ENCODE measurements at places on chromosomes 16 and 17.

GRCh38 chr17:38703742-38704605, 1.1 kb upstream of the MLLT6 start:
- peak; percentile 50 for DNase-seq

DNA sequence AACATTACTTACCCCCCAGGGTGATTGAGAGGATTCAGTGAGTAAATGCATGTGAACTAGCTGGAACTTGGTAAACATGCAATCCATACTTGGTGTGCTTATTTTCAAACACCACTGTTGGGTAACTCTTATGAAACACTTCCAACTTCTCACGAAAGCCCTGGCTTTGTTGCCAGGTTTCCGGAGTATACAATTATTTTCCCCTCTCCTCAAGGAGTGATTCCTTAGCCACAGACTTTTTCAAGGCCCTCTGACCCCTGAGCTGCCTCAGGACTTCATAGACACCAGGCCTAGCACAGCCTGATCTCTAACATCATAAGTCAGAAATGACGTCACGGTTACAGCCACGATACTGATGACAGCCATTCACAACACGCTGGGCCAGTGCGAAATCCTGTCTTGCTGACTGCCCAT, 27.6 kb downstream of the HSD17B2 start:
- DNase-seq: no peak

GRCh38 chr17:72538901-72539352, 418.1 kb downstream of the SOX9 start:
- DNase-seq: no peak

GRCh38 chr17:17388657-17389496, 85.7 kb downstream of the NT5M start:
- no peak for DNase-seq

DNA sequence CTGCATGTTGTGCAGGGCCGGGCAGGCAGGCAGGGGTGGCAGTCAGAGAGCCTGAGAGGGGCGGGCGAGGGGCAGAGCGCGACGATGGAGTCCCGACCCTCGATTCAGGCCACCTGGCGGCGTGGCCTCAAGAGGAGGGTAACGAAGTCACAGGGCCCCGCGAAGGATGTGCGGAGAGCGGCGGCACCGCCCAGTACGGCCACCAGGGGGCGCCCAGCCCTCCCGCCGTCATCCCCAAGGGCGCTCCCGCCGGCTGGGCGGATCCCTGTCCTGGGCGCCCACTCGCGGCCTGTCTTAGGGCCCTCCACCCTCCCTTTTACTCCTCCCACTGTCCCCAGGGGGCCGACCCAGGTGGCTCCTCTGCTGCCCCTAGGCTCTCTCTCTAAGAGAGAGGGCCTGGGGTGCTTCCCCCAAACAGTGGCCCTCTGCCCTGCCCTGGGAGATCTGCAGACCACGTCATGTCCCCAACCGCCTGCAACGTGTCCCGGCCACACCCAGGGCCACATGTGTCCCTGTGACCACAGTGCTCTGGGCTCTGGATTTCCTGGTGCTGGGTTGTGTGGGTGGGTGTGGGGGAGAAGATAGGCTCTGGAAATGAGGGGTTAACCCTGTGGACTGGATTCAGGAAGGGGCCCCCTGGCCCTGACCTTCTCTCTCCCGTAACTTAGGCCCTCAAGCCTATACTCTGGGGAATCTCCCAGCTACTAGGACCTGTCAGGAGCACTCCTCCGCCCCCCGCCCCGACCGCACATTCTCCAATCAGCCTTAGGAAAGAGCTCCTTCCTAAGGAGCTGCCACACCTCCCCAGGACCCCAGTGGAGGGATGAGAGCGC, 5.9 kb downstream of the DPEP2 start:
- peak; percentile 9 for DNase-seq

DNA sequence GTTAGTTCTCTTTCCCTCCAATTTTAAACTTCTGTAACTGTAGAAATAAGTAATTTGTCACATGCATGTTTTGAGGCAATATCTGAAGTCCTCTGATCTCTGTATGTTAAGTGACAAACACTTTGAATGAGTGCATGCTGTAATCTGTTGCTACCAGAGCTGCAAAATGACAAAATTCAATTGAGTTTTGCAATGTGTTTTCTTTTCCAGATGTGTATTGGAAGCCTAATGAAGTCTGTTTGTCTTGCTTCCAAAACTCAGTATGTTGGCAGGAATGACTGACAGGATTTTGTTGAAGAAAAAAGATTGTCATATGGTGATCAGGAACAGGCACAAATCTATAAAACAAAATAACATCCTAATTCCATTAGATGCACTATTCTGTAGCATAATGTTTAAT, 561.6 kb upstream of the CDH8 start:
- no peak for DNase-seq

DNA sequence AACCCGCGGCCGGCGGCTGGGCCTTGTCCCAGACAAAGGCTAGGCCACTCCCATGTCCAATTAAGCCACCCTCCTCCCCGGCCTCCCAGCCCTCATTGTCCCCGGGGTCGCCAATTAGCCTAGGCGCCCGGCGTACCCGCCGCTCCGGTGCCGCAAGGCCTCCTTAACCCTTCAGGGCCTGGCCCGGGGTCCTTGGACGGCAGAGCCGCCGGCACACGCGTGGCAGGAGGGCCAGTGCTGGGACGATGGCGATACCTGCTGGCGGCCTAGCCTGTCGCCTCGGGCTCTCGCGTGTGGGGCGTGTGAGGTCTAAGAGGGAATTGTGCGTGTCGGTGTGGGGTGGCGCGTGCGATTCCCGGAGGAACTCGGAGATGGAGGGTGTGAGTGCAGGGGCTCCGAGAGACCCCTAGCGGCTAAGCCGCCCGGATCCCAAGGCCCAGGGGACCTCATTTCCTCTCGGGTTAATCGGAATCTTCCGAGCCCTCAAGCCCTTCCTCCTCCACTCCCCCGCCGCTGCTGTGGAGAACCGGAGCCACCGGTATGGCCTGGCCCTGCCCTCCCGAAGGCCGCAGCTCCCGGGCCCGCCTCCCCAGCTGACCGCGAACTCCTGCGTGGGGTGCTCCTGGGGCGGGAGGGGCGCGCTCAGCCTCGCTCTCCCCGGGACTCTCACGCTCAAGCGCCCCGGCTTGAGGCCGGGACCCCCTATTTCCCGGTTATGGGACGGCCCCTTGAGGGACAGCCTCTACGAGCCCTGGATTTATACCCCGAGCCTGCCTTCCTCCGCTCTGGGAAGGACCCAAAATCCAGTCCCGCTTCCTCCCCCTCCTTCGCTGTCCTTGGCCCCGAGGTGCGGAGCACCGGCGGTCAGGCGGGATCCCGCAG, 11.9 kb downstream of the TBX2 start:
- no peak for DNase-seq

GRCh38 chr16:12721841-12722421, 81.8 kb downstream of the CPPED1 start:
- DNase-seq: no peak

DNA sequence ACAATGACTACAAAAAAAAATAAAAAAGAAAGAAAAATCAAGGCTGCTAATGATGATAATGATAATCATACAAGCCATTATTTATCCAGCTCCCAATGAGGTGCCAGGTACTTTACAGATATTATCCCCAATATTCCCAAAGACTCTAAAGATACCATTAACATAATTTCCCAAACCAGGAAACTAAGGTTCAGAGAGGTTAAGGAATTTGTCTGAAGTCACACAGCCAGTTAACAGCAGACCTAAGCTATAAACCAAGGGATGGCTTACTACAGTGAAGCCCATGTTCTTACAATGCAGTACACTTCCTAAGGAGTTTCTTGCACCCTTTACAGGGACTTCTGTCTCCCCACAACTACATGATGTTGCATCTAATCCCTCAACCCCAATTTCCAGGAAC, 45.7 kb upstream of the CDH5 start:
- no peak for DNase-seq

GRCh38 chr17:40338058-40338457, 26.5 kb downstream of the GJD3 start:
- no peak for DNase-seq

GRCh38 chr16:67481561-67482232, 740 bp upstream of the ATP6V0D1 start:
- DNase-seq: no peak

DNA sequence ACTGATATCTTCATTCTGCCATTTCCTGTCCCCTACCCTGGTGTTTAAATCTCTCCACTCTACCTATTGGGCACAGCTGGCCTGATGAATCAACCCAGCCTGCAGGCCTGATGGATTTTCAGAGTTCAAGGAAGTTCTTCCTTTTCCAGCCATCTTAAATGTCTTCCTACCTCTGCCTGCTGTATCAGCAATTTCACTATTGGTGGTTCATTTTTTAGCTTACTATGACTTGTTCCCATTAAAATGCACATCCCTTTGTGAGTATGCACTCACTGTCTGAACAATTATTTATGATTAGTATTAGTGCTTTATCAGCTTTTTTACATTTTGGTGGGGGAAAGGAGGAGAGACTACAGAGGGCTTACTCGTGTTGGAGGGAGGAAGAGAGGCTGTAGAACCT, 48.6 kb upstream of the CRHR1 start:
- DNase-seq: no peak

- DNase-seq: no peak
Measured at GRCh38 chr16:3220839-3221238, 14.1 kb downstream of the ZNF200 start.

- DNase-seq: no peak
Measured at GRCh38 chr17:37743612-37743874, 1.3 kb downstream of the HNF1B start.

- no peak for DNase-seq
Measured at GRCh38 chr16:15749985-15750384, 99.9 kb downstream of the NDE1 start.

DNA sequence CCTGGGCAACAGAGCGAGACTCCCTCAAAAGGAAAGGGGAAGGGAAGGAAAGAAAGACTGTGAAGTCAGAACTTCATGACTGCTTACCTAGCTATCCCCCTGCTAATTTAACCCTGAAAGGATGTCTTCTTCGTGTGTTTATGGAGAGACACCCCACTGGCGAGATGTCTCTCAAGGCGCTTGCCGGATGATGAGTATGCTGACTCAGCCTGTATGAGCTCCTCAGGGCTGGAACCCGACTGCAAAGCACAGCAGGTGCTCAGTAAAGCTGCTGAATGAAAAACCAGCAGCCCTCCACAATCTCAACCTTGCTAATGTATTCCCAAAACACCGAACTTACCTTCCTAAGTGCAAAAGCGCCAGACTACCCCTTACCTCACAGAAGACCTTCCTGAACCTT, 2.3 kb downstream of the ANKFY1 start:
- no peak for DNase-seq

DNA sequence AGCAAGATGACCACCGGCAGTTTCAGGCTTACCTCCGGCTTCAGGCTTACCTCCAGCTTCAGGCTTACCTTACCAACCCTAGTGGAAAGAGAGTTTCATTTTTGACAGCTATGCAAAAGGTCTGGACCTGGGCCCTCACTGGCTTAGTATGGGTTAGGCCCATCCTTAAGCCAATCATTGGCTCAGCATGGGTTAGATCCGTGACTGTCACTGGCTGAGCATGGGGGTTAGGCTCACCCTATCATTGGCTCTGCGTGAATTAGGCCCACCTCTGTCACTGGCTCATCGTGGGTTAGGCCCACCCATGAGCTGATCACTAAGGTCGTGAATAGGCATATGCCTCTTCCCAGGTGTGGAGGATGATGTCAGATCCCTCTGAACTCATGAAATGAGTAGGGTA, 8.1 kb downstream of the NDE1 start:
- no peak for DNase-seq

GRCh38 chr17:9238340-9239245, 217.3 kb downstream of the NTN1 start:
- no peak for DNase-seq

DNA sequence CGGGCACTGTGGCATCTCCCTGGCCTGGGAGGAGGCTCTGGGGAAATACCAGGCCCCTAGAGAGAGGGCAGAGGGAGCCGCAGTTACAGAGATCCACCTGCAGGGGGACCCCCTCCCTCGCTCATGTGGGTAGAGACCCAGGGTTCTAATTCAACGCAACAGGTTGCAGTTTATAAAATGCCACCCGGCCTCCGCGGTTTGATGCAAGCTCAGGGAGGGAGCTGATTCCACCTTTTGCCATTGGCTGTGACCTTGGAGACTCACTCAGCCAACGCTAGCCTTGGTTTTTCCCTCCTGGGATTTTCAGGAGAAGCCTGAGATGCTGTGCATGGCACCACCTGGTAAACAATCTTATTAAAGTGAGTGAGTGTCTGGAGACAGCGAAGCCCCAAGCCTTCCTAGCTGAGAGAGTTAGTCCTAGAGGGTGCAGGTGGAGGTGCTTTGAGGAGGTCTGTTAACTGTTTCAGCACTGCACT, 12.1 kb downstream of the TTLL6 start:
- DNase-seq: no peak

- no peak for DNase-seq
Measured at GRCh38 chr17:81405411-81405872, 10.2 kb downstream of the BAHCC1 start.

GRCh38 chr16:19884611-19885450, at the start of gene GPRC5B:
GPRC5B (minus strand) TSS chr16:19884848; CDS start chr16:19872845, 12,003 bp downstream.
- no peak for DNase-seq

- no peak for DNase-seq
Measured at GRCh38 chr17:61837175-61838051, 25.9 kb downstream of the BRIP1 start.

DNA sequence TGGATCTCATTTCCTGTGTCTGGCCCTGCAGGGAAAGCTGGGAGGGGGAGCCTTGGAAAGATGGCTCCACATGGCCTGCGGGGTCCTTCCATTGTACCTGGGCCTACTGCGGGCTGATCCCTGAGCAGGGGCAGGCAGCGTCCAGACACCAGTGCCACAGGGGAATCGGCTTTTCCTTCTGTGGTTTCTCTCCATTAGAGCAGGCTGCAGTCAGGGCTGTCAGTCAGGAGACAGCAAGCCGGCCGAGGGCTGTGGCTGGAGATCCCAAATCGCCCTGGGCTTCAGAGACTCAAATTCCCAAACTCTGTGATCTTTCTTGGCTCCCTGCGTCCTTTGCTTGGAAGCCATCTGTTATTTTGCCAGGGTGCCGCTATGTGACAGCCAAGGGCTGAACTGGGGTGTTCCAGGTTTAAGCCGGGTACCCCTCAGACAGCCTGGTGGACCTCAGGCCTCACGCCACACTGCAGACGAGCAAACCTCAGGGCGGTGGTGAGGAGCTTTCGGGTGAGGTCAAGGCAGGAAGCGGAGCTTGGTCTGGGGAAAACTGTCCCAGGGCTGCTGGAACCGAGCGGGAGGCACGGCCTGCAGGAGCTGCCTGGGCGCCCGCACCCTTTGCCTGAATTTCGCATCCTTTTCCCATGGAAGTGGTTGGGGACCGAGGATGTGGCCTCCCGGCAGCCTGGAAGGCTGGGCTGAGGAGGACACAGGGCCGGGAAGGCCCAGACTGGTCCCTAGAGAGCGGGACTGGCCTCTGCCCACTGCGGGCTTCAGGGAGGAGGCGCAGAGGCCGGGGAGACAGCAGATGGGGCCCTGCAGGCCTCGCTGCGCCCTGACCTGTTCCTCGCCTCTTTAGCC, 1.5 kb upstream of the CPNE7 start:
- DNase-seq: no peak

Measured in NCI-H1436 treated with DMSO at 0.1 percent for 48 hours (cell line).